Stimulated activated naive B cell treated with anti-CD40 and anti-IgM and Interleukin-4, amounts not matched to agents 10 μg/mL and 1 μg/mL and 100 μg/mL, for 72 hours (primary cell): ENCODE measurements at places on chromosomes 1 and 21.

GRCh38 chr1:228852024-228852423, 116.7 kb downstream of the RHOU start:
- no peak for DNase-seq

- DNase-seq = no peak
These were observed 305.1 kb downstream of the MATN1 start for GRCh38 chr1:30418061-30418938.

- no peak for DNase-seq
These were observed 204.2 kb upstream of the RRP15 start for GRCh38 chr1:218080863-218081262.

GRCh38 chr1:99180915-99181314, 83.4 kb upstream of the PLPPR4 start:
- no peak for DNase-seq

DNA sequence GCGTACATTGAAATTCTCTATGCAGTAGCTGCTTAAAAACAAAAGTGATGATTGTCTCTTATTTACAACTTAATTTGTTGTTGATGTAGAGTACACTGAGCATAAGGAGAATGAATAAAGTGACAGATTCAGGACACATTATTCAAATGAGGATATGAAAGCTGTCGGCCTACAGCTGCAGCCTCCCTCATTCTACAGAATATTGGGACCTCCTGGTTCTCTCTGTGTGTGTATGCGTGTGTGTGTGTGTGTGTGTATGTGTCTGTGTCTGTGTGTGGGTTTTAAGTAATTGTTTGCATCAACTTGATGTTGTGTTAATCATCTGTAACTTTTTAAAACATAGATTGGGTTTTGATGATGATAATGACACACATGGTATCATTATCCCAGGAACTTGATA, 17.9 kb downstream of the PROX1 start:
- no peak for DNase-seq

- DNase-seq = peak; percentile 40
These were observed 477.6 kb downstream of the NPHP4 start for GRCh38 chr1:5514527-5515183.

DNA sequence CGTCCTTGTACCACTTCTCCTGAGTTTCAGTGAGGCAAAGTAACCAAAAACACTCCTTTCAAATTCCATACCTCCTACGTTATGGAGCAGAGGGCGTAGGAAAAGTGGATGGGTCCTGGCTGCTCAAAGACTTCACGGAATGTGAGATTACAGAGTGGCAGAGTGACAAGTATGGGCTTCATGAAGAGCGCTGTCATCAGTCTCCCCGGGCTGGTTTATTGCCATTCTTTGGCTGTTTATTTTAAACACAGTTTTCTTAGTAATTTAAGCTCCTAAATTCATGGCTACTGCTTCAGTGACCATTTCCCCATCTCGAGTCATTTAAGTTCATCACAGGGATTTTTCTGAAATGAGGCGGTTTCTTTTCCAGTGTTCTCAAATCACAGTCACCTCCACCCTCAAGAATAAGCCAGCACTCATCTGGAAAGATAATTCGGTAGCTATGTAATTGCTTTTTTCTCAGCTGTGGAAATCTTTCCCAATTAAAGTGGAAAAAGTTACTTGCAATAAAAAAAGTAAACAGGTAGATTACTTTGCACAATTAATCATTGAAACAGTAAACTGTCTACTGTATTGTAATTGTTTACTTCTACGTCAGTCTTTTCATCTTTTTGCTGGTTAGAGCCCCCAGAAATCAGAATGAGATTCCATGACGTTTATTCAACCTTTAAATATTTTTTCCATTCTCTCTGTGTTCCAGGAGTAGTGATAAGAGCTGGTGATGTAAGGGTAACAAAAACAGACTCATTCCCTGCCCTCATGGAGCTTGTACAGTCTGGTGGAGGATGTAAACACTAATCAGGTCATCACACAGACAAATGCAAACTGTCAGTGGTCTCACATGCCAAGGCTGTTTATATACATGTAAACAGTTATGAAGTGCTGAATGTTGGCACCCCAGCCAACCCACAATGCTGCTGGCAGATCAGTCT, 3.0 kb upstream of the SMYD2 start:
- no peak for DNase-seq

DNA sequence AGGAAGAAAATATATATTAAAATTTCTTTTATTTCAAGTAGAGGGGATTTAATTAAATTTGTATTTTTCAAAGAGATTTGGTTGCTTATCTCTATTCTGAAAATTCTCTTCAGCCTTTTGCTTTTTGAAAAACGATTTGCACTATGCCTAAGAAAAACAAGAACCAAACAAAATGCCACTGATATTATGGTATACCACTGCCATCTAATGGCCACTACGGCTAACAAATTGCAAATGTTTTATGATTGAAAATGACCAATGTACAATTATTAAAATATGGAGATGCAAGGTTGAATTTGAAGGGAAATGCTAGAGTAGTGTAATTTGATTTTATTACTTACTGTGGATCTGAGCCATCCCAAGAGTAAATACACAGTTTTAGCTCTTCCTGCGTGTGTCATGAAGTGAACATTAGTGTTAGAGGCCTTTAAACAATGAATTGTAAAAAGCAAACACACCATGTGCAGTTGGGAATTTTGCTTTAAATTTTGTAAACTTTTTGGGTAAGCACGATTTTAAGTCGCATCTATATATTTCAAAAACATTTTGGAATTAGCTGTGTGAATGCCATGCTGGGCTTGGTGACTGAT, 137.4 kb upstream of the USP25 start:
- no peak for DNase-seq

- no peak for DNase-seq
These were observed 30.9 kb downstream of the SLC66A1 start for GRCh38 chr1:19342894-19343616.

DNA sequence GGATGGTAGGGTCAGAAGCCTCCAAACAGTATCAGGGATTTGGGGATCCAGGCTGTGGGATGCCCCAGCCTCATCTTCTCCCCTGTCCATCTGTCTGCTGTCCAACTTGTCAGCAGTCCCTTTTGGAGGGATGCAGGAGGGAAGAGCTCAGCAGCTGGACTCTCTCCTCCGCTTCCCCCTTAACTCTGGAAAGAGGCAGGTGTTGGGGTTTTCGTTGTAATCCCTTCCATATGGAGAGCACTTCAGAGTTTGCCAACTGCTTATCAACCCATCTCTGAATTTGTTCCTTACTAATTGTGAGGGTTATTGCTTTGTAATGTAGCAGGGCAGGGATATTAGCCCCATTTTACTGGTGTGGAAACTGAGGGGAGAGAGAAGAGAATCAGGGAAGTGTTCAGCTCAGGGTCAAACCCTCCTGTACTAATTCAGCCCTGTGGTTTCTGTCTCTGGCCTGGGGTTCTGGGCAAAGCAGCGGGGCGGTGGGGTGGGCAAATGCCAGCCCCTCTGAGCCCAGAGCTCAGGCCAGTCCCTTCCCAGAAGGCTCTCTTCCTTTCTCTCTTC, 3.2 kb downstream of the CITED4 start:
- DNase-seq = no peak

GRCh38 chr1:111006556-111006955, 42.8 kb upstream of the LRIF1 start:
- DNase-seq = no peak

- DNase-seq = no peak
These were observed 37.5 kb downstream of the PGM1 start for GRCh38 chr1:63630666-63631065.

GRCh38 chr1:156499842-156500542, 583 bp downstream of the MEF2D start:
- peak; percentile 72 for DNase-seq

GRCh38 chr1:93735722-93736121, 54.1 kb upstream of the BCAR3 start:
- DNase-seq = no peak

GRCh38 chr1:28197682-28198415, 21.4 kb upstream of the PTAFR start:
- DNase-seq = no peak
